ENCODE measurements at places on chromosomes 3 and 15.

- peak; percentile 9 for DNase-seq
Measured at GRCh38 chr15:38076786-38077185, 142.3 kb downstream of the TMCO5A start.

GRCh38 chr15:51969728-51970127 lies 1.9 kb downstream of the LEO1 start:
- DNase-seq = no peak

DNA sequence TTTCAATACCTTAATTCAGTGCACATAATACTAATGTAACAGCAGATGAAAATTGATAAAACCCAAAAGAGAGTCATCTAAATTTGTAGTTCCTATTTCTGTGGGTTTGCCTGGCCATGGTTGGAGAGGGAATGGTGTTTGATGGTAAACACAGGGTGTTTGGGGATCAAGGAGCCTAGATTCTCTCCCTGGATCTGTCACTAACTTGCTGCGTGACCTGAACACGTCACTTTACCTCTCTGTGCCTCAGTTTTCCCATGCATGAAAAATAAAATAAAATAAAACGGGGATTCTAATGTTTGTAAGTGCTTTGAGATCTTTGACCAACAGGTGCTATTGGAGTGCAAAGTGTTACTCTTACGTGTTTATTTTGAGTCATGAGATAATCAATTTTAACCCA lies 49.8 kb downstream of the GHSR start:
- DNase-seq = no peak

DNA sequence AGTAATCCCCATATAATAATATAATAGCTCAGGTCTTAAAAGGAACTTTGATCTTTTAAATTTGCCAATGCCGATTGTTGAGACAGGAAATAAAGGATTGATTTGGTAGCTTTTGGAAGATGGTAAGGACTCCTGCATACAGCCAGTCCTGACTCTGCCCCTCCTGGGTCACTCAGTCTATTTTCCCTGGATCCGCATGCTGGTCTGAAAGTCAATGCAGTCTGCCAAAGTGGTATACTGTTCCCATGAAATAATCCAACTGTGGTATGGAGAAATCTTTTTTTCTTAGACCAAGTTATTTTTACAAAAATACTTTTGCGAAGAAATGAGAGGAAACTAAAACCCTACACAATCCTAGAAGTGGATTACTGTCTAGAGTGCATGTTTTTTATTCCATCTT lies 191.1 kb downstream of the TIGIT start:
- DNase-seq = no peak

GRCh38 chr15:76193934-76194333 lies 117.3 kb downstream of the ETFA start:
- no peak for DNase-seq

GRCh38 chr15:75235051-75235673 lies 23.0 kb upstream of the GOLGA6C start:
- DNase-seq = no peak

GRCh38 chr3:171345107-171345843 lies 114.9 kb downstream of the TNIK start:
- no peak for DNase-seq

GRCh38 chr3:172799246-172799645 lies 48.7 kb downstream of the ECT2 start:
- no peak for DNase-seq

DNA sequence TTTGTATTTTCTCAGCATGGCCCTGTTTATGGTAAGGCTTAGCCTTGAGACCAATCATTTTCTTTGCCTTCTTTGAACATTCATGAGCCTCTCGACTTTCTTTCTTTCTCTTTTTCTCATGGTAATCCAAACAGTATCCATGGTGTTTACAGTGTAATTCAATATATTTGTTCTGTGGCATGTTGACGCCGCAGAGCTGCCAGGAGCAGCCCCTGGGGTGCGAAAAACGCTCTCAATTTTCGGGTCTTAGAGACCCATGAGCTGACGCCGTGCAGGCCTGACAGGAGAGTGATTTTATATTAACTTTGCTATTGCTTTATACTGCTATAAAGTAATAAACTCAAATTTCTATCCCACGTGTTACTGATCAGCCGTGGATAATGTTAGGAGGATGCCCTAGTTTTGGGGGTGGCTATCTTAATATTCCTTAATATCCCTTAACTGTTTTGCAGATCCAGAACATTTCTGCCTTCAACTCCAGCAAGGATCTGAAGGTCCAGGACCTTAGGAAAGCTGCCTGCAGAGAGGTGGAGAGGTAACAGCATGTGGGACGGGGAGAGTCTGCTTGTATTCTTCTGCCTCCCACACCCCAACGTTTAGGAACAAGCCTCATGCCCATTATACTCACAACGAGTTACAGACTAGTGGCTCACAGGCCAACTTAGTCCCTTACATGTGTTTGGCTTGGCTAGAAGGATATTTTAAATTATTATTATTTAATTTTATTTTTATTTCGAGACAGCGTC lies 29.3 kb upstream of the MYO1E start:
- no peak for DNase-seq

GRCh38 chr3:136196064-136196400 lies at the start of gene MSL2:
Gene MSL2, minus strand, starts transcription at chr3:136196335. Its CDS starts 1,222 bp downstream, at chr3:136195113.
- DNase-seq = peak; percentile 89

GRCh38 chr3:147373301-147373700 lies 33.0 kb downstream of the ZIC4 start:
- DNase-seq = no peak

GRCh38 chr15:79160211-79160610 lies 69.6 kb upstream of the RASGRF1 start:
- no peak for DNase-seq

GRCh38 chr15:81611679-81612078 lies 237.7 kb upstream of the TMC3 start:
- DNase-seq = no peak

DNA sequence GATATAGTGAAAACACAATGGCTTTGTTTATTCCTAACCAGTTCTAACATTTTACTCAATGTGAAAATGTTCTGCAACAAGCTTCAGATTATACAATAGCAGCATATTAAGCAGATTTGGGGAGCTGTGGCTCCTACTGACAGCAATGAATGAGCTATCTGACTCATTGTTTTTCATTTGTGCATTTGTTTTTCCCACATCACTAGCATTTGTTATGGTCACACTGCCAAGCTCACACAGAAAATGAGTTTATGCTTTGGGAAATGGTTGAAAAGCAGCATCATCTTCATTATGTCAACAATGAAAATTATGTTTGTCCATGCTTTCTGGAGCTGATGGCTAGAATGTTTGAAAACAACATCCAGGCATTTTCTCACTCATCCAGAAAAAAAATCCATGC lies 53.5 kb downstream of the ZPLD1 start:
- no peak for DNase-seq

DNA sequence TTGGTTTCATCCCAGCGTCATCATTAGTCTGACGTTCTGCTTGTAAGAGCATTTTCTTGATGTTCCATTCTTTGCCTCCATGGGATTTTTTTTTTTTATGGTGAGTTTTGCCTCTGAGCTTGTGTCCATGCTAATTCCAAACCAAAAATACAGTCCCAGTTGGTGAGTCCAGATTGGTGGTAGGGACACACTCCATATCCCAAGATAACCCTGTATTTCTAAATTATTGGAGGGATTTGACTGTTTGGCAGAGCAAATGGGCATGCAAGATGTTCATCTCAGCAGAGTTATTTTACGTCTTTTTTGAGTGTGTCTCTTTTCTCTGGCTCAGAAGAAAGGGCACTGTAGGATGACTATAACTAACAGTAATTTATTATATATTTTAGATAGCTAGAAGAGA lies 526.8 kb upstream of the CFAP20DC start:
- DNase-seq = no peak

GRCh38 chr3:169846458-169847193 lies 23.1 kb downstream of the LRRC31 start:
- DNase-seq = no peak

DNA sequence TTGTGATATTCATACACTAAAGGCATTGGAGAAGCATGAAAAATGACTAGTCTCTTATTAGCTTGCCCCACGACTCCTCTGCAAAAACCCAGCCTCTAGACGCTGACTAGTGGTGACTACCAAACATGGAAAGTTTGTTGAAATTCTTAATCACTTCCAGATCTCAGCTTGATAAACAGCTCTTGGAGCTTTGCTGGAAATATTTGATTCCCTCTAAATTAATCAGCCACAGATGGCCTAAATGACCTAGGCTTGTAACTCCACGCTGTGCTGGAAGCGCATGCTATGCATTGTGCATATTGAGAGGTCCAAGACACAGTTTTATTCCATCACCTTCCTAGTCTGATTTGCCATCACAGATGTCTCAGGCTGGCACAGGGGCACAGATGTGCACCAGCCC lies 244.7 kb upstream of the ST8SIA2 start:
- DNase-seq = no peak

- DNase-seq = no peak
Measured at GRCh38 chr3:16524196-16524595, 10.7 kb upstream of the RFTN1 start.

DNA sequence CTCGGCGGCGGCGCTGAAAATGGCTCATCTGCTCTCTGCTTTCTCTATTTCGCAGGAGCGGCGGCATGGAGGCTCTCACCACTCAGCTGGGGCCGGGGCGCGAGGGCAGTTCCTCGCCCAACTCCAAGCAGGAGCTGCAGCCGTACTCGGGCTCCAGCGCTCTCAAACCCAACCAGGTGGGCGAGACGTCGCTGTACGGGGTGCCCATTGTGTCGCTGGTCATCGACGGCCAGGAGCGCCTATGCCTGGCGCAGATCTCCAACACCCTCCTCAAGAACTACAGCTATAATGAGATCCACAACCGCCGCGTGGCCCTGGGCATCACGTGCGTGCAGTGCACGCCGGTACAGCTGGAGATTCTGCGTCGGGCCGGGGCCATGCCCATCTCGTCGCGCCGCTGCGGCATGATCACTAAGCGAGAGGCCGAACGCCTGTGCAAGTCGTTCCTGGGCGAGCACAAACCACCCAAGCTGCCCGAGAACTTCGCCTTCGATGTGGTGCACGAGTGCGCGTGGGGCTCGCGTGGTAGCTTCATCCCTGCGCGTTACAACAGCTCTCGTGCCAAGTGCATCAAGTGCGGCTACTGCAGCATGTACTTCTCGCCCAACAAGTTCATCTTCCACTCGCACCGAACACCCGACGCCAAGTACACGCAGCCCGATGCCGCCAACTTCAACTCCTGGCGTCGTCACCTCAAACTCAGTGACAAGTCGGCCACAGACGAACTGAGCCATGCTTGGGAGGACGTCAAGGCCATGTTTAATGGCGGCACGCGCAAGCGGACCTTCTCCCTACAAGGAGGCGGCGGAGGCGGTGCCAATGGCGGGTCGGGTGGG lies 790 bp downstream of the SKOR1 start:
- no peak for DNase-seq

DNA sequence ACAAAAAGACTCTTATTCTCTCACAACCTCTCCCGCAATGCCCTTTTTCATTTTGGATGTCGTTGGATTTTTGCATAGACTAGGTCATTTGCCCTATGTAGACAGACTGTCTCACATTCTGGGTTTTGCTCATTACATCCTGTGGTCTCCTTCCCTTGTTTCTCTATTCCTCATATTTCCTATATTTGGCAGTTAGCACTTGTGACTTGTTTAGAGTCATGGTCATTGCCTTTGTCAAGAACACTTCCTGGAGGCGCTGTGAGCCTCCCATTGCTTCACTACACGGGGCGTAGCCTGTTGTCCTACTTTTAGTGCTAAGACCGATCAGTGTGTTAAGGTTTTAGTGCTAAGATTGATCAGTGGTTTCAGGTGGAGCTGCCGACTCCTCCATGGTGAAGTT lies 16.1 kb upstream of the TATDN2 start:
- no peak for DNase-seq

GRCh38 chr15:81941479-81941878 lies 104.3 kb downstream of the MEX3B start:
- DNase-seq = no peak

DNA sequence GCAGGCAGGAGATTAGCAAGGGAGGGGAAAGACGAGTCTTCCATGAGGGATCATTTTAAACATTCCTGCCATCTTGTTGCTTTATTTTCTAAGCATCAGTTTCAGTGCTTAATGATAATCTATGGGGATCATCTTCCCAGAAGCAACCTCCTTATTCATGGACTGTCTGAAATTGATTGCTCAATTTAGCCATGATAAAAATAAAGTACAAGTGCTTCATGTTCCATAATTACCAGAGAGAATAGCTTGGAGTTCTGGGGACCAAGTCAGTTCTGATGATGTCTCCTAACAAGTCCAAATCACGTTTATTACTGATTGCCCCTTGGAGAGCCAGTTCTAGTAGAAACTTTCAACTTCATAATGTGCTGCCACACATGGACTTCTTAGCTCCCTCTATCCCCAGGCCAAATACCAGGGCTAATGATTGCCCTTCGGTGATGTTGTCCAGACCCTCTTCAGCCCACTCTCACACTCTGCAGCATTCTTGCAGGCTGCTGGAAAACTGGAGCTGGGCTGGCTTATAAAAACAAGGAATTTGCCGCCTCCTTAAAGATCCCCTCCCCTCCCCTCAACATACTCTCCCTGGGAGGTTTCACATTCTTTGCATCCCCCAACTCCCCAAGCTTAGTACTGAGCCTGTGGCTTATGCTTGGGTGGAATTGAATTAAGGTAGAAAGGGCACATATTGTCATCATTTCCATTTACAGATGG lies 222.1 kb upstream of the ADAMTS9 start:
- DNase-seq = no peak

DNA sequence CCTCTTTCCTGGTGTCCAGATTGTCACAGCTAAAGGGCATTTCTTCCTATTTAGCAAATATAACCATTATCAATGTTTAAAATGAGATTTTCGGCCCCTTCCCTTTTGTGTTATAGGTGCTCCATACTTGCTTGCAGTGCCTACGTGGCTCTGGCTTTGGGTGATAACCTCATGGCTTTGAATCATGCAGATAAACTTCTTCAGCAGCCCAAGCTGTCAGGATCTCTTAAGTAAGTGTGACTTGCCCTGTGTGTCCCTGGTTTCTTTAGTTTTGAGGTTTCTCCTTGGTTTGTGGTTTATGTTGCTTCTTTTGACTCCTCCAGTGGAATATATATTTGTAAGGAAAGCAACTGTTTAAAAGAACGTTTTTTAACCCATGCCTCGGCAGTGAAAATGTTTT lies 58.5 kb upstream of the TRIM71 start:
- no peak for DNase-seq

- DNase-seq = no peak
Measured at GRCh38 chr3:128345196-128345595, 121.5 kb downstream of the DNAJB8 start.

DNA sequence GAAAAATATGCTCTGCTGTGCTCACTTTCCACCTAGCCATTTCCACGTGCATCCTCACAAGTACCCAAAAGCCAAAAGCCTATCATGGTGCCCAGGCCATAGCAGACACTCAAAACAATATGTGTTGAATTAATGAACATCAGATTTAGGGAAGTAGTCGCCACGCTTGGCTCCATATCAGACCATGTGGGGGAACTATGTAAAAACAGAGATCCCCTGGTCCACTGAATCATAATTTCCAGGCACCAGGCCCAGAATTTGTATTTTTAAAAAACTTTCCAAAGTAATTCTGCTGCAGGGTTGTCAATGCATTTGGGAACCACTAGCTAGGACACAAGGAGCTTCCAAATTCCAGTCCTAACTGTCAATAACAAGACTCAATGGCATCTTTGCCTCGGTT lies 77.3 kb downstream of the CNTN3 start:
- no peak for DNase-seq

All from C1 segment of cervical spinal cord (tissue), 14 donors.